ENCODE measurements at places on chromosomes 11 and 22.

DNA sequence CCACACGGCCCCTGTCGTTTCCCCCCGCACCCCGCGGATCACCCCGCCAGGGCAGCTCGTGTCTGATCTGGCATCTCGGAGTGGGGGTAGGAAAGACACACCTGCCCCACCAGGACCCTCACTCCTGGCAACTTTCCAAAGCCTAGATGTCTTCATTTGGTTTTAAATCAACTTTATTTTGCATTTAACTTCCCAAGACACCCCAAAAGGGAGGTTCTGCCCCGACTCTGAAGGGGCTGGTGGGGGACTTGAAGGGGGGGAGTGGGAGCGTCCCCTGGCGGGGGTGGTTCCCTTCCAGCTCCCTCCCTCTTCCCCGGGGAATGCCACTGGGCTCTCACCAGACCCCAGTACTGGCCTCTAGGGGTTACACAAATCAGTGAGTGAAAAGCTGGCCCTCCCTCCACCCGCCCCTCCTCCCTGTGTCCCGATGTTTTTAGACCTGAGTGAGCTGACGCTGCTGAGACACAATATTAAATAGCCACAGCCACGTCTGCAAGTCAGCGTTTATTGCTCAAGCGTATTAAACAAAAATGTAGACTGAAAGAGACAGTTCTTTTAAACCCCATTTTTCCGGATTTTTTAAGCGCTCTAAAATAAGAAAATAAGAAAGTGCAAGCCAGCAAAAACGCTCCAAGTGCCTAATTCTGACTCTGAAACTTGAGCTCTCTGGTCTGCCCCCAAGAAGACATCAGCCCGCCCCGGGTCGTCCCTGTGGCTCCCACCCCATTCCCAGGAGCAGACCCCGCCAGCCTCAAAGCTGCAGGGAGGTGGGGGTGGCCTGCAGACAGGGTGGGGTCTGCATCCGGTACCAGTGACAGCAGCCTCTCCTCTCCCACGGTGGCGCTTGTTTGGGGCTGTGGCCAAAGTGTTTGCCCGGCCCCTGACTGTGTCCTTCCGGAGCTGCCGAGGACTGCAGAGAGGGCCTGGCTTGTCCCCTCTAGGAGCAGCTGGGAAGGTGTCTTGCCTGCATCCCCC is 1.1 kb upstream of the TTLL8 start:
- DNase-seq, result no peak

- peak; percentile 24 for DNase-seq
Observed at GRCh38 chr11:125874556-125875124, 12.8 kb upstream of the HYLS1 start.

DNA sequence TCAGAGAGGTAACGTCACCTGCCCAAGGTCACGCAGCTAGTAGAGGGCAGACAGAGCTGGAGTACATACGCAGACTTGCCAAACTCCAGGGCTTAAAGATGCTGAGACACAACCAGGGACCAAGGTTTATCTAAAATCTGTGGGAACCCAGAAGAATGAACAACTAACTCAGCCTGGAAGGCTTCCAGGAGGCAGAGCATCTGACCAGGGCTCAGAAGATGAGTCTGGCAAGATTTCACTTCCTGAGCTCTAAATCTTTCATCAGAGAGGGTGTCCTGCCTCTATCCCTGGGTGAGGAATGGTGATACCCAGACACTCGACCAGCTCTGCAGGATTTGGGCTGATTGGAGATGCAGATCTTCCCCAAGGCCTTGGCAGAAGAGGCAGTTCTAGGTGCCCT is 9.1 kb downstream of the GAL3ST1 start:
- no peak for DNase-seq

GRCh38 chr11:122258446-122259194 is 142.6 kb upstream of the BLID start:
- no peak for DNase-seq

DNA sequence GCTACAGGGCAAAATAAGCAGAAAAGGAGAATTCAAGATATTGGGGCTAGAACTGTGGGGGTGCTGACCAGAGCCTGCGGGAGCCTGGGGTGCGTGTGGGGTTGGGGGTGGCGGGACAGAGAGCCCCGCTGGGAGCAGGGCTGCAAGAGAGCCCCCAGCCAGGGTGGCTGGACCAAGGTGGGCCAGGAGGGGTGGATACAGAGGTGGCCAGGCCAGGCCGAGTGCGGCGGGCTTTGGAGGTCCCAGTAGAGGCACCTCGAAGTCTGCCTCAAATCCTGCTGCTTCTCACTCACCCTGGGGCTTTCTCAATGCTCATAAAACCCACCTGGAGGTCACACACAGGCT is 16.9 kb upstream of the MUC5B start:
- no peak for DNase-seq
